ENCODE measurements at places on chromosomes 5 and 9. TPM values are rescaled to one million over a fixed set of nuclear protein-coding genes. Genes with fewer than 3 reads are reported as not detected.

DNA sequence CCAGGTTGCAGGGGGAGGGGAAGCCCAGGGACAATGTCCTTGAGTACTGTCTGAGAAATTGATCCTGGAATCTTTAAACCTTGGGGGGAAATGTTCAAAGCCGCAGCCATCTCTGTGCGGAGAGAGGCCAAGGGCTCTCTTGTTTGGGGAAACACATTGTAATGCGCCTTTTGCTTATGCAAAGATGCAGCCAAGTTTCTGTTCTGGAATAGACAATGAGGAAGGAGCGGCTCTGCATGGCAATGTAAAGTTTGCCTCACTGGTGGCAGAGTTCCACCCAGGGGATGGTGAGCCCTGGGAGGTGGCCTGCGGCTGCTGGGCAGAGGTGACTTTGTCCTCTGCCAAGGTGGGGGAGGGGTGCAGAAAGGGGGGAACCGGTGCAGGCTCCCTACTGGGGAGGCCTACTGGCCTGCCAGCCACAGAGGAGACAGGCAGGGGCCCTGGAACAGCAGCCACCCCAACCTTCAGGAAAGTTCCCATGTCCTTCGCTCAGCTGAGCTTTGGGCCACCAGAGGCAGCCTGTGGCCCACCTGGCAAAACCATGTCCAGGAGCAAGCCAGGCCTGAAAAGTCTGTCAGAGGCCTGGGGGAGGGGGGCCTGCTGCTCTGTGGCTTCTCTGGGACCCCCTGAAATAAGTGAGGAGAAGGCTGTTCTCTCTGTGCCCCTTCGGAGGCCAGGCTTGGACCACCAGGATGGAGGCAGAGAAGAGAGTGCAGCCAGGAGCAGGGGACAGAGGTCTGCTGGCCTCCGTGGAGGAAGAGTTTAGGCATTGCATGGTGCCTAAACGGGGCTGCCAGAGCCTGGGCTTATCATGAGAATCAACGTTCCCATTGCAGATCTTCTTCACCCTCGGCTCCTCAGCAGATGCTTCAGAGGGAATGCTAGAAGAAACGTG lies 127.8 kb downstream of the ZNF354C start:
- no peaks in the 10 kb centered on the region for H3K4me1 ChIP-seq
- DNase-seq: peak; percentile 18
- H3K27ac ChIP-seq: no peak overlapping the region
- no peaks in the 10 kb centered on the region for H3K36me3 ChIP-seq
- H3K27me3 ChIP-seq: no peaks in the 10 kb centered on the region

DNA sequence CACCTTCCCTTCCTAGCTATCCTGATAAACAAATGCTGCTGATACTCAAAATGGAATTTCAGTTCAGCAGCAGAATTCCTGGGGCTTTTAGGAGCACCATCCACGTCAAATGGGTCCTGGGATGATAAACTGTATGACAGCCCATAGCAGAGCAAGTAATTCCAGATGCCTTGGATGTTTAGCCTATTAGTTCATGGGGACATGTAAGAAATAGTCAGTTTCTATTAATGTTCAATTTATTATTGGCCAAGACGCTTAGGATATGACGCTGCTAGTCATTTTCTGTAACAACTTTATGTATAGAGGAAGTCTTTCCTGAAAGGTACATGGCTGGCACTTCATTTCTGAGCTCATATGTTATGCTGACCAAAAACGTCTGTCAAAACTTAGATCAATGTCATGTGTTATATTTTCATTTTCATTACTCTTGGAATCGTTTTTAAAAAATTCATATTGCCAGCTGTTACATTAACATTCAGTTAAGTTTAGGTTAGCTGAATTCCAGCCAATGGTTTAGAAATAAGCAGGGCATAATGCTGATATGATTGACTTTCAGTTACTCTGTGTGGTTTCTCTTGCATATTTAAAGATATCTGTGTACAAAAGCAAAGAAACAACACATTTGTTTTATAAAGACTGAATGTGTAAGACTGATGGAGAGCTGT lies 243.8 kb downstream of the CSNK1G3 start:
- no peaks in the 10 kb centered on the region for H3K36me3 ChIP-seq
- H3K4me3 ChIP-seq: no peak overlapping the region
- H3K27me3 ChIP-seq: no peaks in the 10 kb centered on the region
- DNase-seq: no peak
- H3K4me1 ChIP-seq: no peaks in the 10 kb centered on the region

DNA sequence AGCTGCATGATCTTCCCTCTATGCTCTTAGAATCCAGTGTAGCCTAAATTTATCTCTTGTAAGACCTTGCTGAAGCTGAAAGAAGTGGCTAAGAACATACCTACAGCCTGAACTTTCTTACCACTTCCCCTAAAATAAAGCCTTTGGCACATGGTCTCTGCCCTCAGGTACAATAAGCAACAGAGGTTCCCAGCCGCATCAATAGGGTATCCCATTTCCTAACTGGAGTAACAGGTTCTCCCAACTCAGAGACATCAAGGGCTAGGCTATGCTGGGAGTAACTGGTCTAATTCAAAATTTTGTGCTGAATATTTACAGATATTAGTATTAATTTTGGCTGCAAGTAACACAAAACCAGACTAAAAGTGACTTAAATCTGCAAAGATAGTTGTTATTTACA lies 335.8 kb upstream of the TRPC7 start:
- no peak for DNase-seq
- no peak overlapping the region for H3K4me3 ChIP-seq
- H3K27me3 ChIP-seq: no peaks in the 10 kb centered on the region
- H3K36me3 ChIP-seq: no peaks in the 10 kb centered on the region
- no peak overlapping the region for H3K27ac ChIP-seq
- no peaks in the 10 kb centered on the region for H3K4me1 ChIP-seq

DNA sequence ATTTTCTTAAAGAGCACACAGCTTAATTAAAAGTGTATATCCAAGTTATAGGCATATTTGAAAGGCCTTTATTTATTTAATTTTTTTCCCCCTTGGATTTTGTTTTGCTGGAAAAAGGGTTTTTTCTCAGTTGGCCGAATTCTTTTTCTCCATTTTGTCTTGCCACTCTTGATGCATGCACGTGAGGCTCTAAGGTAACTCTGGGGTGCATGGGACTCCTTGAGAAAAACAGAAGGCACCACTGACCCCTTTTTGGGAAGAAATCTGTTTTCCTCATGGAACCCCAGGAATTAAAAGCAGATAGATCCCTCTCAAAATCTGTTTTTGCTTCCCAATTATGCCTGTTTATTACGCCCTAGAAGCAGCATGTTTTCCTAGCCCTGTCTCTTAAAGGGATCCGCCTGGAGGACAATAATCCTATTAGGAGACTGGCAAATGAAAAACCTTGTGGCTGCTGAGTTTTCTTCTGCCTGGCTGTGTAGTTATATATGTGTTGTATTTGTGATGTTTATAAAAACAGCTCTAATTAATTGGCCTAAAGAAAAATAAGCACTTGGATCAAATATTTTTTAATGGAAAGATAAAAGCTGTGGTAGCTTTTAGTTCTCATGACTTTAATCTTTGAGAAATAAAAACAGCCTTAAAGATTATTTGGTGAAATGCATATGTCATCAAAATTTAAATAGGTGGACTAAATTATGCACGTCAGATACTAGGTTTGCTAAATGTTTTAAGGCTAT lies 435.1 kb upstream of the CDH9 start:
- DNase-seq: no peak
- H3K4me1 ChIP-seq: no peaks in the 10 kb centered on the region
- no peaks in the 10 kb centered on the region for H3K36me3 ChIP-seq

Gene NPR2
- 34.5 TPM for total RNA-seq

- H3K36me3 ChIP-seq: peaks cover 55% of the 10 kb centered on the region
- peak; percentile 43 for DNase-seq
- H3K27me3 ChIP-seq: no peaks in the 10 kb centered on the region
- H3K4me1 ChIP-seq: no peaks in the 10 kb centered on the region
- H3K27ac ChIP-seq: peak overlapping the region; percentile 21
Measured at GRCh38 chr5:151026679-151027078, 6.3 kb downstream of the GPX3 start.

GRCh38 chr5:6041977-6042550 lies 336.3 kb downstream of the MED10 start:
- H3K27me3 ChIP-seq: no peaks in the 10 kb centered on the region
- H3K4me3 ChIP-seq: no peak overlapping the region
- no peaks in the 10 kb centered on the region for H3K4me1 ChIP-seq
- H3K36me3 ChIP-seq: no peaks in the 10 kb centered on the region
- no peak for DNase-seq
- H3K27ac ChIP-seq: no peak overlapping the region

Gene GPR150
- total RNA-seq: not detected

- DNase-seq: no peak
- H3K27ac ChIP-seq: no peak overlapping the region
- H3K36me3 ChIP-seq: no peaks in the 10 kb centered on the region
Measured at GRCh38 chr9:95497772-95498171, 19.0 kb downstream of the PTCH1 start.

DNA sequence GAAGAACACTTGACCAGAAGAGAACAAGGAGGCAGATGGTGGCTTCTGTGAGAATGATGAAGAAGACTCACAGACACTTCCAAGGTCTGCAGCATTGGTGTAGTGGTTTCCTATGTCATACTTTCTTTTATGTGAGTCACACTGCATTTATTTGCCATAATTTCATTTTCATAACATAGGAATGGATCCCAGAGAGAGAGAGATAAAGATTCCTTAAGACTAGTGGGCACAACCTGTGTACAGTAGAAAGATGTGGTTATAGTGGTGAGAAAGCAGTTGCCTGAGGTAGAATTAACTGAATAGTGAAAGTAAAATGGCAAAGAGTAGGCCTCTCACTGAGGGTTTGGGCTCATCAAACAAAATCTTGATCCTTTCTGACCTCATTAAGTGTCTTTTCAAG lies 7.6 kb upstream of the CCDC152 start:
- DNase-seq: no peak
- H3K27me3 ChIP-seq: no peaks in the 10 kb centered on the region
- H3K36me3 ChIP-seq: no peaks in the 10 kb centered on the region
- no peaks in the 10 kb centered on the region for H3K4me1 ChIP-seq

DNA sequence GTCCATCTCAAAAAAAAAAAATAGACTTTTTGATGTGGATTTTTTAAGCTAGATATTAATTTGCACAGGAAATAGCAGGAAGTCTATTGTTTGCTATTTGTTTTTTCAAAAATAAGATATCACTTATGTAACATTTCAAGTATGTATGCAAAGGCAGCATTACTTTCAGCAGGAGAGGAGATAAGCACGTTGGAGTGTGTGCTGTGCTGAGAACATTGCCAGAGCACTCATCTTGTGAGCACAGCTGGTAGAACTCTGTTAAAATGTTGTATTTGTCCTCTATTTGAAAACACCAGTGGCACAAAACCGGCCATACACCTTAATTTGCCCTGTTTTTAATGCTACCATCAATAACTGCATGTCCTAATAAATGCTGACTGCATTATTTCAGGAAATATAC lies 1061.9 kb upstream of the CDH18 start:
- no peak overlapping the region for H3K4me3 ChIP-seq
- no peaks in the 10 kb centered on the region for H3K36me3 ChIP-seq
- no peak for DNase-seq
- H3K27ac ChIP-seq: no peak overlapping the region

Measured in right lobe of liver (tissue), 6 donors.